Renal cortical epithelial cell (primary cell): ENCODE measurements at places on chromosomes 1 and 21. TPM values are rescaled to one million over a fixed set of nuclear protein-coding genes. Genes with fewer than 3 reads are reported as not detected.

The YOD1 gene
- 15.1 and 15.5 TPM in 2 replicates for total RNA-seq

The MFAP2 gene
- total RNA-seq, result 2.6 and 10.6 TPM in 2 replicates

The ESPN gene
- 0.25 TPM in 1 of 2 replicates, not detected in the other for total RNA-seq

The LCE1E gene
- not detected in 2 replicates for total RNA-seq

The LRIG2 gene
- total RNA-seq, result 7.3 and 23.3 TPM in 2 replicates

The LCE3D gene
- total RNA-seq, result not detected in 2 replicates

The PTGFRN gene
- total RNA-seq, result 51.4 and 76.7 TPM in 2 replicates
